ENCODE measurements at places on chromosomes 13 and 19.

DNA sequence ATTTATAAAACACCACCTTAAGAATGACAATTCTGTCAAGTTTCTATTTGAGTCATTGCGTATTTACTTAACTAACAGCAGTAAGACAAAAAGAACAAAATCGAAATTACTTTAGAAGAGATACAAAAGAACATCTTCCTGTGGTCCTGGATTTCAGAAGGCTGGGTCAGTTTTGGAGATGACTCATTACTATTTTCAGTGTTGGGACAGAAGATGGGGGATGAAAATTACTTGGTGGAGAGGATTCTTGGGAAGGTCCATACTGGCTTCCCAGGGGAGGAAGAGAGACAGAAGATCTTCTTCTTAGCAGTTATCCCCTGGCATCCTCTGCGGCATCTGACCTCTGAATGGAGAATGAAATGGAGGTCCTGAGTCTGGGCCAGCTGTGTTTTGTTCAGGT lies 33.5 kb upstream of the CSNK1A1L start:
- DNase-seq: no peak

- no peak for DNase-seq
Observed at GRCh38 chr13:112880221-112880641, 88.8 kb upstream of the MCF2L start.

DNA sequence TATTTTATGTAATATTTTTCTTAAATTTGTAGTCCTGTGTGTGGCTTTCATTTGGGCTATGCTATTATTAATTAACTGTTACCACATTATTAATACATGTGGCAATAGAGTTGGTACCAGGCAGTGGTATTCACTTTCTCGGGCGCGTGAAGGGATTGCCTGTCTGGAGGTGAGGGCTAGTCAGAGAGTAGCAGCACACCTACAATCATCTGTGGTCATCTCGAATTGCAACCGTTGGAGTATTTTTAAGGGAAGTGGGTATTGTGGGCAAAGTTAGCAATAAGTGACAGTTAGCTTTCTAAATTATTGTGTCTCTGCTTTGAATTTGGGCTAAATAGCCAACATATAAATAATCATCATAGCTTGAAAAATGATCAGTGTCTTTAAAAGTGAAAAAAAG lies 20.0 kb upstream of the GPR18 start:
- no peak for DNase-seq

DNA sequence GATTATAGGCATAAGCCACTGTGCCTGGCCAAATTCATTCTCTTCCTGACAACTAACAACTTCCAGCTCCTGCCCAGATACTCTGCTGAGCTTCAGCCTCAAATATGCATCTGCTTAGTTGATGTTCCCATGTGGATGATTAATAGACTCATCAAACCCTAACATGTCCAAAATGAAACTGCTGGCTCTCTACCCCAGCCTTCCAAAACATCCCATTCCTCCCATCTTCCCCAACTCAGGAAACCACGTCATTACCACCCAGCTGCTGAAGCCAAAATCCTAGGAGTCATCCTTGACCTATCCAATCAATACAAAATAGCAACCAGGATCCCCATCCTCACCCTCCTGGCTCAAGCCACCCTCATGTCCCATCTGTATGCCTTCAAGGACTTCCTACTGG lies 20.9 kb downstream of the POU2F2 start:
- DNase-seq: no peak

All from T-helper 2 cell treated with Interferon-gamma antibody and Interleukin-4, amounts not matched to agents 5 μg/mL and 100 μg/mL, for 36 hours (primary cell).